ENCODE measurements at places on chromosomes 11 and 22. TPM values are rescaled to one million over a fixed set of nuclear protein-coding genes. Genes with fewer than 3 reads are reported as not detected.

Gene OR8D4
- total RNA-seq = not detected

Gene PHLDB1
- 59.2 TPM for total RNA-seq

Gene MUC6
- not detected for total RNA-seq

Gene SCN4B
- 4.9 TPM for total RNA-seq

Gene MYOD1
- not detected for total RNA-seq

Gene TRIM48
- total RNA-seq = not detected

Gene PATE4
- total RNA-seq = not detected

Gene LTBP3
- 11.5 TPM for total RNA-seq

Gene ISX
- total RNA-seq = not detected

Gene RFPL3
- total RNA-seq = not detected

Gene MS4A12
- not detected for total RNA-seq

Gene CARD18
- total RNA-seq = 0.78 TPM

Gene P4HA3
- 0.85 TPM for total RNA-seq

Gene HIC2
- total RNA-seq = 3.2 TPM

Gene SLC6A5
- total RNA-seq = not detected

Gene PYGM
- 0.07 TPM for total RNA-seq

Gene SLC22A12
- not detected for total RNA-seq

Gene VWCE
- 0.48 TPM for total RNA-seq

Gene CRYBB3
- not detected for total RNA-seq

Gene WNT11
- 0.07 TPM for total RNA-seq

Gene MOGAT2
- total RNA-seq = not detected

Gene FIBIN
- total RNA-seq = 0.21 TPM

Gene PTGDR2
- total RNA-seq = not detected

Gene TESMIN
- 6.3 TPM for total RNA-seq

Gene HPX
- 0.24 TPM for total RNA-seq

Gene BIK
- total RNA-seq = 11.8 TPM

Gene SEPTIN5
- total RNA-seq = 4.8 TPM

Gene APOL5
- total RNA-seq = not detected

Gene VPS51
- total RNA-seq = 59.1 TPM

Gene KCNQ1
- total RNA-seq = not detected

All from foreskin keratinocyte (primary cell).